ENCODE measurements at places on chromosomes 12 and 14. TPM values are rescaled to one million over a fixed set of nuclear protein-coding genes. Genes with fewer than 3 reads are reported as not detected.

DNA sequence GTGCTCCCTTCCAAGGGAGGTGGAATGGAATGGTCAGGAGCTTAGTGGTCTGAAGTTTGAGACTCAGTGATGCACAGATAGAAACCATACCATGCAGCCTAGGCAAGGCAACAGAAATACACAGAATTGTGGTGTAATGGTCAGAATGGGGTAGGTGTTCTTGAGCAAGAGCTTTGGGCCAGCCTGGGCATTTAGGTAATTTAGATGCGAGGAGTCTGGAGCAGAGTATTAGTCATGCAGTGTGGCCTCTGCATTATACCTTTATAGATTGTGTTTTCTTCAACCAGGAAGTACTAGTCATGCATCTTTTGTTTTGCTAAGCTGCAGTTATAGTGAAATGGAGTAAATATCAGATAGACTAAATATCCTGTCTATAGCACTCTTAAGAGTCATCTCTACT, 118.3 kb downstream of the DAAM1 start:
- no peak for DNase-seq

GRCh38 chr12:10384191-10384590, 5.7 kb downstream of the KLRK1 start:
- no peak for DNase-seq

DNA sequence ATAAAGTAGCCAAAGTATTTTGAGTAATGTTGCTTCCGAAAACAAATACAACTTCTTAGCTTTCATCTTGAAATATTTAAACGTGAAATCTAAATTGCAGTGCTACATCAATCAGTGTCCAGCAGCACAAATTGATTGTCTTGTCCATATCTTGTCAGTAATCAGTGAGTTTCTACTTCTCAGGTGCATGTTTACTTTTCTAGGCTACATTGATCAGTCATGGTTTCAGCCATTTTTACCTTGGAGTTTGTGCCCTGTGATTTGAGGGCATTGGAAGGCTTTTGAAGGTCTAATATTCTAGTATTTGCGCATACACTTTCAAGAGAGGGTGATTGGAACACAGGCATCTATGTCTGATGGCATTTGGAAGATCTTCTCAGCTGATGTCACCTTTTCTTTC, 12.4 kb downstream of the RMST start:
- DNase-seq, result no peak

DNA sequence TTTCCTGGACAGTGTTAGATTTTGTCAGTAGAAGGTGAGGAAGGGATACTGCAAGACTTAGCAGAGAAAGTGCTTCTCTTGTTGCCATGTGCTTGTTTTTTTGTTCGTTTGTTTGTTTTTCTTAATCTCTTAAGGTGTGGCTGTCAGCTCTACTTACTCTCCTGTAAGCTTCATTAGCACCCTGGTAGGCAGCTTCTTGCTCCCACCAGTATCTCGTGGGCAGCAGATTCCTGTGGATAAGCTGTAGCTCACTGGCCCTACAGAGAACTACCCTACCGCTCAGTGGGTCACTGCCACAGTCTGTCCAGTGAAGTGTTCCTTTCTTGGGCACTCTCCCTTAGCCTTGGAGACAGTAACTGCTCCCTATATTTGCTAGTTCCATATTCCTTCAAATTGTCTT, 30.1 kb downstream of the VRK1 start:
- no peak for DNase-seq

- peak; percentile 22 for DNase-seq
These were observed 80.1 kb upstream of the PDZRN4 start for GRCh38 chr12:41108032-41108431.

DNA sequence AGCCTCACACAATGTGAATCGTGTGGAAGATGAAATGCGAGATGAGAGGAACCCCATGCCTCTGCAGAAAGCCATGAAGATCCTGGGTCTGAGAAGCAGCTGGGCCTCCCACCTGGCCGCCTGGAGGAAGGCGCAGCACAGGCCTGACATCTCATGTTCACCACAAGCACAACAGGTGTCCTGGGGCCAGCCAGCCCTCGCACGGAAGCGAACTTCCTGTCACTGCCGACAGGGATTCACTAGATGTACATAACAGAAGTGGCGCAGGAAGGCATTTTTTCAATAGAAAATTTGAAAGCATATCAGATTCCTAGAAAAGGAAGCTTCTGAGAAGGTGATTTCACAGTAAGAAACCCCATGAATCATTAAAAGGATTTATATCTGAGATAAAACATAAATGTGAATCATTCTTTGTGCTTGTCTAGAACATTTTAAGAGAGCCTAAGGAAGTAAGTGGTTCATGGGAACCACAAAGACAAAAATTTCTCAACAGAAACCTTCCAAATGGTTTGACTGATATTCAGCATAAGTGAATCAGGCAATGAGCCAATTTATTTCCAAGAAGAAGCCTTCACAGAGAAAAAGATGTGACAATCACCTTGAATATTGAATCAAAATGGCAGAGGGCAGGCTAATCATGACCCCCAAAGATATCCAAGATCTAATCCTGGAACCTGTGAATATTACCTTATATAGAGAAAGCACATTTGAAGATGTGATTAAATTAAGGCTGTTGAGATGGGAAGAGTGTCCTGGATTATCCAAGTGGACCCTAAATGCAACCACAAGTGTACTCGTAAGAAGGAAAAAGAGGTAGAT, 311.9 kb downstream of the DUSP6 start:
- no peak for DNase-seq

The MUCL1 gene
- not detected for total RNA-seq

The KCNK13 gene
- not detected for total RNA-seq

The SCARB1 gene
- total RNA-seq, result 5.4 TPM

All from gastrocnemius medialis (tissue), 4 donors.